NCI-H2227 treated with DMSO at 0.1 percent for 48 hours (cell line): ENCODE measurements at places on chromosomes 6 and 20.

DNA sequence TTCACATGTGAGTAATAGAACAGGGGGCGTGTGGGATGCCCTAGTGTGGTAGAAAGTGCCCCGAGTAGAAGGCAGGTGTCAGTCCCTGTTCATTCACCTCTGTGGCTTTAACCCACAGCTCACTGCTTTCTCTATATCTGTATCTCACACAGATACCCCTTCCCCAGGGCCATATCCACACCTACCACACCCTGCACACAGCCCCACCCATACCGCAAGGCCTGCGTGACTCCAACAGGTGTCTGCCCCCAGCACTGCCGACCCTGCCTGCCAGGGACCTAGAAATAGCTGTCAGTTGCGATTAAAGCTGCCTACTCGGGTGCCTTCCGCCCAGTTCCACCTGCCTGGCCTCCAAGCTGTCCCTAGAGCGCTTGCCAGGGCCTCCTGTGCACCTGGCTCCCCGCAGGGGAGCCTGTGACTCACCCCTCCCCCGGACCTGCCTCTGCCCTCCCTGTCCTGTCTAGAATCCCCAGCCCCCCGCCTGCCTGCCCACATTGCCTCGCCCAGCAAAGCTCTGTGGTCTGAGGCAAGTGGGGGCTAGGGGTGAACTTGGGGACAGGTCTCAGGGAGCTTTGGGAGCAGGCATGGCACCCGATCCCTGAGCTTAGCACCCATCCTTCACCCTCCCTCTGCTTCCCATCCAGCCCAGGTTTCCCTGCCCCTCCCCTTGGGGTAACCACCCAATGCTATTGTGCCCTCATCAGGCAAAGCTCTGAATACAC, 38.3 kb upstream of the ID1 start:
- DNase-seq: no peak

DNA sequence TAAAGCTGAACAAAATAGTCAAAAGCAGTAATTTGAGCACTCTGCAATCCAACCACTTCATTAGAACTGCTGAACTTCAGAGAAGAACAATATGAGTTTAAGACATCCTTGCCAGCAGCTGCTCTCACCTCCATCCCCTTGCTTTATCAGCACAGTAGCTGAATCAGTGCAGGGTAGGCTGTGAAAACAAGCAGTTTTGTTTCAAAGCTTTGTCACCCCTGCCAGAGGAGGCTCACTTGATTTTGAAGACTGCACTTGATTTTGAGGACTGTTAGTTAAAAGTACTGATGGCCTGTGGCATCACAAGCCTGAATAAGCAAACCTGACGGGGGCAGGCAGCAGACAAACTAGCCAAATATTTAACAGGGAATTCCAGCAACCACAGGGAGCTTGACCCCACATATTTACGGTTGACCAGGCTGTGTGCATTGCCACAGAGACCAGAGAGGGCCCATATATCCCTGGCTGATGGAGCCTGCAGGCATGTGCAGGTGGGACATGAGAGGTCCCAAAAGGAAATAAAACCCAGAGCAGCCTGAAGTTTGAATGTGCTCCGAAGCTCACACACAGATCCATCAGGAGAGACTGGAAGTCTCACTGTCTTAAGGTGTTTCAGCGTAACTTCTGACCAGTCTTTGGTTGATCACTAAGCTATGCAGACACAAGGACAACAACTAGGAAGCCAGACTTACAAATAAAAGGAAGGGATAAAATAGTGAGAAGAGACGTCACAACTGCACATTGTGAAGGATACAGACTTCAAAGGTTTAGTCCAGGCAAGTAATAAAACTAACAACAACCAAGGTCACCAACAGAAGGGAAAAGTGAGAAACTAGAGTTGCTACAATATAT, 97.4 kb downstream of the PDSS2 start:
- DNase-seq: no peak

- DNase-seq: no peak
Measured at GRCh38 chr20:4027590-4028265, 12.4 kb upstream of the RNF24 start.

DNA sequence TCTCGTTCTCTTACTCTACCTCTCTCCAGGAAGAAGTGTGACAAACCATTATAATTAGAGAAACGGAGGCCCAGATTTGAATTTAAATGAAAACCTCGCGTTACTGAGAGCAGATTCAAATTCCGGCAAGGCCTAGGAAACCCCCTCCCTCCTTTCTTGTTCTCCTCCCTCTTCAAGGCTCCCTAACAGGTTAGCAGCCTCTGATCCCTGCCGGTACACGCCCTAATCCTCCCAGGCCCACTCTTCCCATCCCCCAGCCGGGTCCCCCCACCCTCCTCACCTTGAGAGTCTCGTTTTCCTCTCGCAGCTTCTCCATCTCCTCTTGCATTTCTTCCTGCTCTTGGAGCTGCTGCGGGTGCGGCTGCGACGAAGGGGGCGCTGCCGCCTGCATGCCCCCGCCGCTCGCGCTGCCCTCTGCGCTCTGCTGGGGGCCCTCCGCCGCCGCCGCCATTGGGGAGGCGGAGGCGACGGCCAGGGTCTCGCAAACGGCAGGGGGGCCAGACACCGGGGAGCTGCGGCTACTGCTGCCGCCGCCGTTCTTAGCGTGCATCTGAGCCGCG, 3.8 kb downstream of the MTCL3 start:
- peak; percentile 49 for DNase-seq

DNA sequence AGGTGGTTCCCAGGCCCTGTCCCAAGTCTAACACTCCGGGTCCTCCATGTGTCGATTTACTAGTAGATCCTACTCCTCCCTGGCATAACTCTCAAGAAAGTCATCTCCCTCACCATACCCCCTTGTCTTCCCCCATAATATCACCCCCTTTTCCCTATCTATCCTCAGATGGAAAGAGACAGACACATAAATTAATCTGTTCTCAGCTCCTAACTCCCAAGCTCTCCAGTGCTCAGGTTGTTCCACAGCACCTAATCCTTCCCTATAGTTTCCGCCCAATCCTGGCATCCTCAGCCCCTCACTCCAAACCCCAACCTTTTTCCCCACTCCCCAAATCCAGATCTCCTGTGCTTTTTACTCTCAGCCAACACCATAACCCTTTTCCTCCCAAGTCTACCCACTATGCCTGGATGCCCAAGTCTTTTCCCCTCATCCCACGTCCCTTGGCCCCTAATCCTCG, 808 bp downstream of the ILRUN start:
- DNase-seq: no peak

GRCh38 chr20:63129991-63130657, 85.8 kb downstream of the YTHDF1 start:
- DNase-seq: no peak

GRCh38 chr6:55040102-55040848, 134.0 kb upstream of the HCRTR2 start:
- DNase-seq: no peak

DNA sequence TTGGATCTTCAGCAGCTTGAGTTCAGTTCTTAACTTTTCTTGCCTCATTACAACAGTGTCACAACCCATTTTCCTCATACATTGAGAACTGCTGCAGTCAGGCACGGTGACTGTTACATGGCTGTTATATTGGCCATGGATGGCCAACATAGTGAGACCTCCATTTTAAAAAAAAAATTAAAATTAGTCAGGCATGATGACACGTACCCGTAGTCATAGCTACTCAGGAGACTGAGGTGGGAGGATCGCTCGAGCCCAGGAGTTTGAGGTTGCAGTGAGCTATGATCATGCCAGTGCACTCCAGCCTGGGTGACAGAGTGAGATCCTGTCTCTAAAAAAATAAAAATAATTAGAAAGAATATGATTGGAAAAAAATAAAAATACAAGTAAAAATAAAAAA, 9.9 kb upstream of the MMP24 start:
- no peak for DNase-seq

DNA sequence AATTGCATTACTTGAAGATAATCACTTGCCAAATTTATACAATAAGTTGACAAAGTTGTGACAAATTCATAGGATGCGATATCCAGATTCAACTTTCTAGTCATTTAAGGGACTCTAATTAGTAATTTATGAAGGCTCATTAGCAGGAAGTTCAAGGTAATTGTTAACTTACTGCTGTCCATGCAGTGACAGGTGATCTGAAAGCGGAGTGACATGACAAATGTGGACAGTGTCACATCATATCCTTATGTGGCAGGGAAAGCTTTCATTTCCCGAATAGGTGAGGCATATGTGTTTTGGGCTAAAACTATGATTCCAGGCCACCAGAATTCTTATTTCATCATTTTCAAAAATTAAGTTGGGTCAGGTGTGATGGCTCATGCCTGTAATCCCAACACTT, 115.9 kb upstream of the BMP2 start:
- no peak for DNase-seq

- DNase-seq: no peak
Measured at GRCh38 chr6:159723259-159723658, 4.0 kb upstream of the WTAP start.

- no peak for DNase-seq
Measured at GRCh38 chr20:48226642-48227041, 441.4 kb upstream of the SULF2 start.

DNA sequence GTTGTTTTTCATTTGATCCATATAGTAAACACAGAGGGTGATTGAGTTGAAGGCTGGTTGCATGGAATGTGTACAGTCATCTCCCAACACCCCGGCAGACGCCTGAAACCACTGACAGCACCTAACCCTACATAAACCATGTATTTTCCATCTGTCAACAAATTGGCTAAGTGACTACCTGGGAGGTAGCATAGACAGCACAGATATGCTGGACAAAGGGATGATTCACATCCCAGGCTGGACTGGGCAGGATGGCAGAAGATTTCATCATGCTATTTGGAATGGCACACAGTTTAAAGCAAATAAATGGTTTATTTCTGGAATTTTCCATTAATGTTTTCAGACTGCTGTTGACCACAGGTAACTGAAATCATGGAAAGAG, 4.4 kb upstream of the VIP start:
- DNase-seq: no peak

- no peak for DNase-seq
Measured at GRCh38 chr6:106527979-106528378, 101.3 kb downstream of the RTN4IP1 start.

GRCh38 chr6:167840526-167841179, 13.9 kb downstream of the AFDN start:
- no peak for DNase-seq

DNA sequence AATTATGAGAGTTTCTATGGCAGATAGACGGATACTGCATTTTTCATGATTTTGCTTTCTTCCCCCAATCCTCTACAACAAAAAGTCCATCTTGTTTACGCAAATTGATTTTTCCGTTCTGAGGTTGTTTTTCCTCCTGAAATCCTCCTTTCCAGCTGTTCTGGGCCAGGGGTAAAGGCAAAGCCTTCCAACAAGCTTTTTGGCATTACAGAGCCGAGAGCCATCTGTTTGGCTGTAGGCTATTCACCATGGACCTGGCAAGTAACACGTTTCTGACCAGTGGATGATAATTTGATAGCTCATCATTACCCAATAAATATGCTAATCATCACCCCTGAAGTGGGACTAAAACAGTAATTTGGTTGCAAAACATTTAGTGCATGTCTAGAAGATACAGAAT, 226.5 kb downstream of the CBLN4 start:
- no peak for DNase-seq

GRCh38 chr6:128276311-128276710, 244.1 kb downstream of the PTPRK start:
- DNase-seq: no peak

DNA sequence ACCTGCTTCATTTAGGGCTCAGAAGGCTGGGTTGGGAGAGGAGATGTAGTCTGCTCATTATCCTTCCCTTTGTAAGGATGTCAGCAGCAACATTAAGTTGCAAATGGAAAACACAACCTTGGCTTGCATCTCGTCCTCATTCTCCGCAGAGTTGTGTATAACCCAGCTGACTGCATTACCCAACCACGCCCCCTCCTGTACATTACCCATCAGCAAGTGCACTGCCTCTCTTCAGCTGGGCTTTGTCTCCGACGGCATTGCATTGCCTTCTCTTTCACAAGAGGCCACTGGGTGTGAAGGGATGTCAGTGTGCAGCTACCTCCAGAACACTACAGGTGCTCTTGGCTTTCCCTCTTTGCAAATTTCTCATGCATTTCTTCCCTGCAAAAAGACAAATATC, 128.7 kb upstream of the TSHZ2 start:
- no peak for DNase-seq

- no peak for DNase-seq
Measured at GRCh38 chr6:27111743-27112142, 135.8 kb upstream of the PRSS16 start.

GRCh38 chr6:11139051-11139960, 27.8 kb upstream of the ERVFRD-1 start:
- DNase-seq: no peak

- no peak for DNase-seq
Measured at GRCh38 chr20:57480444-57481160, 44.3 kb downstream of the CTCFL start.

- no peak for DNase-seq
Measured at GRCh38 chr20:43563429-43563828, 4.6 kb downstream of the SGK2 start.

DNA sequence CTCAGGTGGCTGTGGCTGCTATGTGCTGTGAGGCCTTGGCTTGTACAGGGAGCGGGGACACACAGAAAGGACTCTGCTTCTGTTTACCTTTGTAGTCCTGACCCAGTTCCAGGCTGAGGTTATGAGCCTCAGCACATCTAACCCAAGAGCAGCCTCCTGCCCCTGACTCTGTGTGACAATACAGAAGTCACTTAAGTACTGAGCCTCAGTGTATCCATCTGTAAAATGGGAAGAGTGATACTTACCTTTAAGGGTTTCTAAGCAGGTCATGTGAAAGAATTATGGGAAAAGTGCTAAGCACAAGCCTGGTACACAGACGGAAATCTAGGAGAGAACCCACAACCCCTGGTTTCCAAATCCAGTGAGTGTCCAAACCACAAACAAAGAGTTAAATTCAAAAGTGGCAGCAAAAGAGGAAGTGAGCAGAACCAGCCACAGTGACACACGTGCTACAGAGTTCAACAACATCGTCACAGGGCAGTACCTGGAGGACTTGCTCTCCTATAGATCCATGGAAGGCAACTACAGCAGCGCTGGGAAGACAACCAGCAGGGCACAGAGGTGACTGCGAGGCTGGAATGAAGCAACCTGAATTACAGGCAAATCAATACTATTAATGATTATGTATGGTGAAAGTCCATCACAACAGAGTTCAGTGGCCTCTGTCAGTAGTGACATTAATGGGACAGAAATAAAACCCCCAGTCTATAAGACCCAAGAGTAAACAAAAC, 12.5 kb downstream of the TRIM26 start:
- no peak for DNase-seq

- no peak for DNase-seq
Measured at GRCh38 chr6:36200154-36200891, 3.8 kb downstream of the BRPF3 start.

GRCh38 chr6:69285054-69285453, 511.8 kb downstream of the LMBRD1 start:
- no peak for DNase-seq

GRCh38 chr20:16944745-16945144, 196.6 kb downstream of the OTOR start:
- DNase-seq: no peak

- no peak for DNase-seq
Measured at GRCh38 chr20:54132612-54133433, 41.0 kb downstream of the CYP24A1 start.

DNA sequence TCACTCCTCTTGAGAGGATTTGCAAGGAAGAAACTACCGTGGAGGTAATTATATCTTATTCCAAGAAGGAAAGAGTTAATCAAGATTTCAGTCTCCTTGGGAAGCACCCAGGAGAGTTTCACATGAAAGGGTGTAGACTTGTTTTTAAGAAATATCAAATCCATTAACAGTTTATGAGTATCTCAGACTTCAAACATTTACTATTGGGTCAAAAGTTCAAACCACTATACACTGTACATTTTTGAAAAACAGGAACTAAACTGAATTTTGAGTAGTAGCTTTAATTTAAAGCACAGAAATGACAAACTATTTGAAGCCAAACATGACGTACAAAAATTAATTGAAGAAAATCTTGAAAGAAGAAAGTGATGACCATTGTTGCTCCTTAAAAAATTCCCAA, 164.0 kb downstream of the FOXC1 start:
- no peak for DNase-seq
